H9 (cell line): ENCODE measurements at places on chromosomes 3 and 15. TPM values are rescaled to one million over a fixed set of nuclear protein-coding genes. Genes with fewer than 3 reads are reported as not detected.

The TSC22D2 gene
- 25.4 and 26.5 TPM in 2 replicates for total RNA-seq

DNA sequence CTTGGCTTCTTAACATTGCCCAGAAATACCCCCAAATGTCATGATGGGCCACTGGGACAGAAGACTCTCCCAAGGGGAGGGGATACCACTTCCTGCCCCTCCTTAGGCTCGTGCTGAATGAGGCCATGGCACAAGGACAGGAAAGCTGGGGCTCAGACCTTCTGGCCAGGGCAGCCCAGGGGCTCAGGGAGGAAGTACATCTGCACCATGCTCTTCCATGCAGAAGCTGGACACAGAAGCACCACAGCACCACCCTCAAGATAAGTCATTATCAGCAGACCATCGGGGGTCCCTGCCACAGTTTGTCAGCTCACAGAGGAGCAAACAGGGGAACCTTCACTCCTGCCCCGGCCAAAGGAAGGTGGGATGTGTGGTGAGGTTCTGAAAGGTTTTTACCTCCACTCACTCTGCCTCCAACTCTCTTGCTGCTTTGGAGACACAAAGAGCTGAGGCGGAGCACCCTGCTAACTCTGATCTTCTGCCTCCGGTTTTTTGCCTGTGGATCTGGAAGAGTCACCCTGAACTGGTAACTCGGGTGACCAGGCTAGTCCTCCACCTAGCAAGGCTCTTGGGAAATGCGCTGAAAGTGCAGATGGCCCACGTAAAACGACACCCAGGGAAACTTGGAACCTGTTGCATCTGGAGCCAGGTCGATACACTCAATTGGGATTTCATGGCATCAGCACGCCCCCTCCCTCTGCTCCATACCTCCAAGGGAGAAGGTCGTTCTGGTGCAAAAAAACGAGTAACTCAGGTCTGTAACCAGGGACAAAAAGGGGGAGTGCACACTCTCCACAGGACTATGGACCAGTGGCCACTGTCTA is 8.3 kb downstream of the BMF start:
- H3K27me3 ChIP-seq: no peaks in the 10 kb centered on the region
- peaks cover 11% of the 10 kb centered on the region for H3K36me3 ChIP-seq
- no peak for DNase-seq
- no peak overlapping the region for H3K4me3 ChIP-seq
- H3K27ac ChIP-seq: no peak overlapping the region

DNA sequence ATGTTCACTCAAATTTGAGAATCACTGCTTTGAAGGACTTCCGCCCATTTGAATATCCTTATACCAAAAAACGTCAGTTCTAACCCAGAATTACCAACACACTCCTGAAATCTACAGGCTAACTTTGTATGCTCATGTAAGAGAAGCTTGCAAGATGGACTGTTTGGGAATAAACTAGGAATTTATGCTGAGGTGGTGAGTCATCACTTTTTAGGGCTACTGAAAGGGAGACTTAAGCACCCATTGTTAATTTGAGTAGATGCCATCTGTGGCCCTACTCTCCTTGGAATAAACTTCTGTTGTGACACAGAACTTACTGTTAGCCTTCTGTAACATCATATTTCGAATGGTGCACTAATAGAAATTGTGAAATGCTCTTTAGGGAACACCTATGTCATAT is 74.6 kb downstream of the FGF12 start:
- no peak overlapping the region for H3K4me3 ChIP-seq
- H3K27me3 ChIP-seq: no peaks in the 10 kb centered on the region
- H3K36me3 ChIP-seq: no peaks in the 10 kb centered on the region
- no peak for DNase-seq
- H3K27ac ChIP-seq: no peak overlapping the region

GRCh38 chr3:51401735-51402134 is 10.7 kb downstream of the RBM15B start:
- H3K4me1 ChIP-seq: no peaks in the 10 kb centered on the region
- no peak overlapping the region for H3K27ac ChIP-seq
- H3K4me3 ChIP-seq: no peak overlapping the region
- H3K36me3 ChIP-seq: peaks cover 8% of the 10 kb centered on the region; the same call in 2 of the 3 replicates
- H3K27me3 ChIP-seq: no peaks in the 10 kb centered on the region
